ENCODE measurements at places on chromosomes 16 and 17. TPM values are rescaled to one million over a fixed set of nuclear protein-coding genes. Genes with fewer than 3 reads are reported as not detected.

The CCDC154 gene
- 0.48 TPM for total RNA-seq

DNA sequence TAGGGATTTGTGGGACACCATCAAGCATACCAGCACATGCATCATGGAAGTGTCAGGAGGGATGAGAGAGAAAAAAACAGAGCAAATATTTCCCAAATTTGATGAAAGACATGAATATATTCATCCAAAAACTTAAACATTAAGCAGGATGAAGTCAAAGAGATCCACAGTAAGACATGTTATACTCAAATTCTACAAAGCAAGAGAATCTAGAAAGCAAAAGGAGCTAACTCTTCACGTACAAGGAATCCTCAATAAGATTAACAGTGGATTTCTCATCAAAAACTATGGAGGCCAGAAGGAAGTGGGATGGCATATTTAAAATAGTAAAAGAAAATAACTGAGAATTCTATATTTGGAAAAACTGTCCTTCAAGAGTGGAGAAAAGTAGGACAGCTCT lies 374.8 kb downstream of the ZFHX3 start:
- DNase-seq, result no peak

- no peak for DNase-seq
These were observed 19.1 kb downstream of the RGS9 start for GRCh38 chr17:65156185-65156834.

DNA sequence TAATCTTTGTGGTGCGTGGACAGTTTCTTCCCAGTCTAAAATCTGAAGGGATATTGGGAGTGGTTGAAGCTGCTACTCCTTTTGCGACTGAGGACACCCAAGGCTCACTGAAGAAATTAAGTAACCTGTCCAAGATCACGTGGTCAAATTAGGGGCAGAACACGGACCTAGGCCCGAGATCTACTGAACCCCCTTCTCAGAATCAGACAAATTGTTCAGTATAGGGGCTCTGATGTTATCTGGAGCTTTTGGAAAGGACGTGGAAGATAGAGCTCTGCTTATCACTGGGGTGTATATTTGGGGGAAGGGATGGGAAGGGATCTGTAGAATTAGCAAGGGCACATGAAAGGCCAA lies 857 bp downstream of the TANGO6 start:
- no peak for DNase-seq

DNA sequence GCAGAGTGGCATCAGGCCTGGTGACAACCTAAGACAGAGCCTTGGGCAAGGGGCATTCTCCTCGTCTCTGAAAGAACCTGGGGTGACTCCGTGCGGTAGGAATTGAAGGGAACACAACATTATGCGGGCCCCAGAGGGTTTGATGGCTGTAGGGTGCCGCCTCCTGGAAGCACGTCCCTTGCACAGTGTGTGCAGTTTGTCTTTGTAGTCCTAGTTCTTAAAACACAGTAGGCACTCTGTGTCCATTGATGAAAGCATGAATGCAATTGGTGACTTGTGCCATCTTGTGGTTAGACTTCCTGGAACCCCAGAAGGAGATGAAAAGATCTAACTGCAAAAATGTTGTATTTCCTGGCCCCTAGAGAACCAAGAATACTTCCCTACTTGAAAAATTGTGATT lies 279.8 kb downstream of the UTP18 start:
- DNase-seq, result no peak

DNA sequence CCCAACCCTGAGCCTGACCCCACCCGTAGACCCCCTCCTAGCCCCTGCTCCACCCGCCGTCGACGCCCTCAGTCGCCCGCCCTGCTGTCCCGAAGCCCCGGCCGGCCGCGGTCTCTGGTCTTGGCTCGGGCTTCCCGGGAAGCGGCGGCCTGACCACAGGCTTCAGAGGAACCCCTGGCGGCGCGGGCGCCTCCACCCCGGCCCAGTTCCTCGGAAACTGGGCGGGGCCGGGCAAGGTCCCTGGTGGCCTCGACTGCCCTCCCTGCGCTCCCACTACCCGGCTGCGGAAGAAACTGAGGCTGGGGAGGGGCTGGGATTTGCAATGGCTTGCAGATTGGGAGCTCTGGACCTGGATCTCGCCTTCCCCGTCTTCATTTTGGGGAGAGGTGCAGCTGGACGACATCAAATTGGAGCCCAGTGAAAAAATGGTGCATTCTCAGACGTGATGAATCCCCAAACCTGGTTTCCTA lies 692 bp upstream of the SOCS1 start:
- DNase-seq, result peak; percentile 55

The PRSS33 gene
- 0.96 TPM for total RNA-seq

The ZPBP2 gene
- 5.3 TPM for total RNA-seq

GRCh38 chr17:4583782-4584100 lies 588 bp upstream of the SMTNL2 start:
- peak; percentile 80 for DNase-seq

The TEDC2 gene
- 1.2 TPM for total RNA-seq

The CDRT15 gene
- total RNA-seq, result not detected

GRCh38 chr17:8226536-8227237 lies 16.3 kb upstream of the AURKB start:
- DNase-seq, result peak; percentile 96

The RMI2 gene
- 17.1 TPM for total RNA-seq

The TMC6 gene
- 20.9 TPM for total RNA-seq

GRCh38 chr17:58156839-58157803 lies 8.9 kb downstream of the OR4D1 start:
- DNase-seq, result no peak

DNA sequence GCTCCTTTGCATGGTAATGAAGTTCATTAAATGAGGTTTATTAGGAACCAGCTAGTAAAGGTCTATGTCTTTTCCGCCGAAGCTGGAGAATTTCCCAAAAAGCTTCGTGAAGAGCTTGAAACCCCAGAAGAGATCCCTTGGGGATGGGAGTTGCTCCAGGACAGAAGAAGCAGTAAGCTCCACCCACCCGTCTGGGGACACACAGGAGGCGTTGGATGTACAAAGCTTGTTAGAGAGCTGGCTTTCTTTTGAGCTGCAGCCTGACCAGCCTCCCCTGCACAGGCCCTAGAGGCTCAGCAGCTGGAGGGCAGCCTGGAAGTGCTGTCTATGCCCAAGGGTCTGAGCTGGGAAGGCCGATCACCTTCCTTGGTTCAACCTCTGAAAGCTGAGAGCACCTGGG lies 147.4 kb upstream of the SDK2 start:
- no peak for DNase-seq

GRCh38 chr16:85917959-85918358 lies 19.0 kb downstream of the IRF8 start:
- no peak for DNase-seq

DNA sequence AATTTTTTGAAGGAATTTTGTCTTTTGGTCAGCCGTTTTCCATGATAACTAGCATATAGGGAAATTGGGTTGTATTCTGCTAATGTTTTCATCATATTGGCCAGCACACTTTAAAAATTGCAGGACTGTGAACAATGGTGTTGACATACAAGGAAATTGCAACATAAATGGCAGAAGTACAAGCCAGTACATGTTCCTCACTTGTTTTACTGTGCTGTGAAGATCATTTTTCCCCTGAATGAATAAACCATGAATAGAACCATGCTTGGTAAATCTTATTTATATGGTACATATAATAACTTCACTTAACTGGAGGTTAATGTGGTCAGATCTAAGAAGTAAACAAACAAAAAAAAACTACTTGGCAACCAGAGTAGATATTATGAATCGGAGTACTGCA lies 22.8 kb downstream of the OMG start:
- DNase-seq, result peak; percentile 29

The TMEM114 gene
- total RNA-seq, result not detected

- no peak for DNase-seq
These were observed 6.6 kb downstream of the OGFOD1 start for GRCh38 chr16:56457927-56458470.

The KRTAP17-1 gene
- not detected for total RNA-seq

GRCh38 chr16:72848759-72849664 lies 198.9 kb downstream of the ZFHX3 start:
- DNase-seq, result peak; percentile 88

GRCh38 chr16:81734632-81735434 lies 44.3 kb upstream of the PLCG2 start:
- DNase-seq, result no peak

DNA sequence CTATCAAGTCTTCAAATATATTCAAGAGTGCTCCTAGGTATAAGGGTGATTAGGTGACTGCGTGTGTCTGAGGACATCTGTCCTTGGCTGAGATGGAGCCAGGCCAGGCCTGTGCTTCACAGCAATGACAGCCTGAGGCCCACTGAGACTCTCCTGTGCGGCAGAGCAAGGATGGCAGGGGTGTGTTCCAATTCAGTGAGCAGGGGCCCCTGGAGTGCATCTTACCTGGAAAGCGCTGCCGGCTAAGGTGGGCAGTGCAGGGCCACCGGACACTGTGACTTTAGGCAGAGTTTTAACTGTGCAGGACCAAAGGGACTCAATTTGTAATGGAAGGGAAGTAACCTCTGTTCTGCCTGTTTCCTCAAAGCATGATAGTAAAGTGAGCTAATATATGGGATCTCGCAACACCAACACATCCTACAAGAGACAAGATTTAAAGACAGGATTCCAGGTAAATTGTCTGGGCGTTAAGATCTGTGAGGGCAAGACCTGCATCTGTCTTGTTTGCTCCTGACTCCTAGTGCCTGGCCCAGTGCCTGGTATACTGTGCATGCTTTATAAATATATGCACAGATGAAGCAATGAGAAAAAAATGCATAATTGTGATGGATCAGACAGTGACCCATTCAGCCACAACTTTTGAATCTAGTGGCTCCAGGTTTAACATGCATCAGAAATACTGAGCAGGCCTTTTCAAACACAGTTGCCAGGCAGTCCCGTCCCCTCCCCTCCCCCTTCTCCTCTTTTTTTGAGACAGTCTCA lies 86.7 kb downstream of the MRC2 start:
- no peak for DNase-seq

The PTGES3L gene
- total RNA-seq, result 10.4 TPM

GRCh38 chr17:49928126-49928800 lies 40.7 kb upstream of the DLX4 start:
- no peak for DNase-seq

The CPHXL2 gene
- not detected for total RNA-seq

DNA sequence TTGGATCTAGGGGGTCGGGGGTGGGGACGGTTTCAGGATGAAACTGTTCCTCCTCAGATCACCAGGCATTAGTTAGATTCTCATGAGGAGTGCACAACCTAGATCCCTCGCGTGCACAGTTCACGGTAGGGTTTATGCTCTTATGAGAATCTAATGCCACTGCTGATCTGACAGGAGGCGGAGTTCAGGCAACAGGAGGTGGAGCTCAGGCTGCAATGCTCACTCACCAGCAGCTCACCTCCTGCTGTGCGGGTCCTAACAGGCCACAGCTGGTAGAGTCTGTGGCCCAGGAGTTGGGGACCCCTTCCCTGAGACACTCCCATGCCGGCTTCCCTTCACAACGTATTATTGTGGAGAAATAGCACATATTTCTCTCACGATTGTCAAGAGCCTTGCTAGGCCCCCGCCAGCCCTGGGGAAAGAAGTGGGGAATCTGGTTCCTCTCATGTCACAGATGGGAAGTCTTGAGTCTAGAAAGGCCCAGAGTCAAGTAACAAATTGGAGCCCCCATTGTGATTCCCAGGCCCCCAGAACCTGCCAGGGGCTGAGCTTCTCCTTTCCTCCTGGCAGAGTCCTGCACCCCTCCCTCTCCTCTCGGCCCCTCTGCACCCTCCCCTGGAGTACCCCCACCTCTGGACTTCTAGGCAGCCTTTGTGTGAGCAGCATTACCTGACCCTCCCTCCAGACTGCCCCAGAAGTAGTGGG lies 6.1 kb upstream of the KRT14 start:
- peak; percentile 78 for DNase-seq

GRCh38 chr17:57522042-57523005 lies 222.8 kb downstream of the CCDC182 start:
- DNase-seq, result no peak

- DNase-seq, result no peak
These were observed 324.1 kb upstream of the GOT2 start for GRCh38 chr16:59058250-59058649.

The AMZ2 gene
- total RNA-seq, result 46.0 TPM

GRCh38 chr16:4536391-4537106 lies 2.0 kb downstream of the CDIP1 start:
- DNase-seq, result no peak

DNA sequence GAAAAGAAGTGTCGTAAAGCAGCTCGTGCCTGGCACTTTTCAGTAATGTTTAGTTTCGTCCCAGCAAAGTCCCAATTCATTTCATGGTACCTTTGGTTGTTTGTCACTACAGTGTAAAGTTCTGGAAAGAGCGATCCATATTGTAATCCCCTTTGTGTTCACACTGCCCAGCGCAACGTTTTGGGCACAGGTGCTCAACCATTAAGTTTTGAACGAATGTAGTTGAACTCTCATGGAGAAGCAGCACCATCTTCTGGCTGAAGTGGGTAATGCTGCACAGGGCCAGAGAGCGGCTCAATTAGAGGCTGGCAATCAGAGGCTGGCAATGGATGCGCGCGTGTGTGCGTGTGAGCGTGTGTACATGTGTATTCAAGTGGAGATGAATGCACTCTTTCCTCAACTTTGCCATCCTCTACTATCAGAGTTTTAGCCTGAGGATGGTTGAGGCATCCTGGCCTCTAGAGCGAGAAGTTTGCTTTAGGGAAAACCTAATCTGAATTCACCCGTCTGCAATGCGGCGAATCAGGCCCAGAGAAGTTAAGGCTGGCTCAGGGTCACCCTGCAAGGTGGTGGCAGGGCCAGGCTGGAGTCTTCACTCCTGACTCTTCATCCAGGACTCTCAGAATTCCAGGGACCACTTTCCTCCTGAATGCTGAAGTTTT lies 29.9 kb downstream of the DYNLL2 start:
- DNase-seq, result peak; percentile 59

DNA sequence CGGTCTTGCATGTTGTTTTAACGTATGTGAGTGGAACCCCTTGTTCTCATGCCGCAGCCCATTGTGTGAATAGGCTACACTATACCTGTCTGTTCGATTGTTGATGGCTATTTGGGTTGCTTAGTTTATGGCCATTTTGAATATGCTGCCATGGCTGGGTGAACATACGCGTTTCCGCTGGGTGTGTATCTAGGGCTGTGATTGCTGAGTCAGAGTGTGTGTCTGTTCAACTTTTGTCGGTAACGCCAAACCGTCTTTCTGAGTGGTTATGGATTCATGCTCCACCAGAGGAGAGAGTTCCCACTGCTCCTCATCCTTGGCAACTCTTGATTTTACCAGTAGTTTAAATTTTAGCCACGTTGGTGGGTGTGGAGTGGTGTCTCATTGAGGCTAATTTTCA lies 77.0 kb downstream of the METRNL start:
- no peak for DNase-seq

- no peak for DNase-seq
These were observed 35.8 kb downstream of the CACNG3 start for GRCh38 chr16:24291932-24292331.

- DNase-seq, result no peak
These were observed 29.7 kb upstream of the NSRP1 start for GRCh38 chr17:30086896-30087295.

The ITGA3 gene
- total RNA-seq, result 36.8 TPM

DNA sequence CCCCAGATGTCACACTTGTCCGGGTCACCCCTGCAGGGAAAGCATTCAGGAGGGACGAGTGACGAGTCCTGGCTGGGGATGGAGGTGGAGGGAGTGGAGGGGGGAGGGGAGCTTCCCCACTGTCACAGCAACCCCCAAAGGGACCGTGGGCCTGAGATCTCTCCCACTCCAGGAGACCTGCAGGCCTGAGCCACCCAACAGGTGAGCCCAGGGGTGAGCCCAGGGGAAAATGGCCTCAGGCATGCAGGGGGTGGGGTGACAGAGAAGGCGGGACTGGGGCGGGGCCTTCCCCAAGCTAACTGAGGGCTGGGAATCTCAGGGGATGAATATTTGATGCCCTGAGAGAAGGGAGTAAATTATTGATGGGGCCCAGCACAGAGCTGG lies 2.4 kb downstream of the USH1G start:
- no peak for DNase-seq

The DPEP2 gene
- total RNA-seq, result 5.1 TPM

GRCh38 chr17:65729207-65729606 lies 167.8 kb upstream of the AXIN2 start:
- no peak for DNase-seq

The KRT40 gene
- not detected for total RNA-seq

All from umbilical cord (tissue), 2 donors.